ENCODE measurements at places on chromosomes 6 and 20.

- DNase-seq, result no peak
Measured at GRCh38 chr6:3471711-3472110, 14.9 kb upstream of the SLC22A23 start.

DNA sequence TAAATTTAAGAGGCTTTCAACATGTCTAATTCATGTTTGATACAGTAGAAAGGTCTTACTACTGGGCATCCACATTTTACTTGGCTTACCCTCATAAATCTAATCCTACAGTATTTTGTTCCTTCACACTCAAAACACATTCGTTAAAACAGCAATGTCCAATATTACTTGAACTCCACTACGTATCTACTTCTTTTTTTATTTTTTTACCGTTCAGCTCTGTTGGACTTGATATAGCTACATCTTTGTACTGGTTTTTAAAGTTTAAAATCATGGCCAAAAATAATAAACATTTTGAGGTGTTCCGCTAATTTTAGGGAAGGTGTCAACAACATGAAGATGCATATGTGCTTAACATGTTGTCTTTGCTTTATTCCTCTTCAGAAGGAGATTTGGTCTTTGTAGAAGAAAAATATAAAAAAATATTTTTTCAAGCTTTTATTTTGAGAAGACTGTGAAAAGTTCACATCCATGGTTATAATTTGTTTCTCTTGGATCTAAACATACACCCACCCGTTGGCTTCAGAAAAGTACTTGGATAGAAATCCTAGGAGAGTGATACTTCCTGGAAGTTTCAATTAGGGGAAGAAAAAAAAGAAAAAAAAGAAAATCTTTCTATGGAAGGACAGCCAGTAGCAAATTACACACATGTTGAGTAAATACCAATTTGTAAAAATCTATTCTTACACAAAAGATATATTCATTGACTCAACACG is 71.5 kb downstream of the EPB41L2 start:
- DNase-seq, result no peak

GRCh38 chr20:43383026-43383795 is 74.5 kb upstream of the SRSF6 start:
- no peak for DNase-seq

DNA sequence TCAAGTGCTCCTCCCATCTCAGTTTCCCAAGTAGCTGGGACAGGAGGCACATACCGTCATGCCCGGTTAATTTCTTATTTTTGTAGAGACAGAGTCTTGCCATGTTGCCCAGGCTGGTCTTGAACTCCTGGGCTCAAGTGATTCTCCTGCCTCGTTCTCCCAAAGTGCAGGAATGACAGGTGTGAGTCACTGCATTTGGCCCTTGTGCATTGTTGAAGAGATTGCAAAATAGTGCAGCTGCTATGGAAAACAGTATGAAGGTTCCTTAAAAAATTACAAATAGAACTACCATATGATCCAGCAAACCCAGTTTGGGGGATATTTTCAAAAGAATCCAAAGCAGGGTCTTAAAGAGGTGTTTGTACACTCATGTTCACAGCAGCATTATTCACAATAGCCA is 69.1 kb downstream of the GJA10 start:
- DNase-seq, result no peak

DNA sequence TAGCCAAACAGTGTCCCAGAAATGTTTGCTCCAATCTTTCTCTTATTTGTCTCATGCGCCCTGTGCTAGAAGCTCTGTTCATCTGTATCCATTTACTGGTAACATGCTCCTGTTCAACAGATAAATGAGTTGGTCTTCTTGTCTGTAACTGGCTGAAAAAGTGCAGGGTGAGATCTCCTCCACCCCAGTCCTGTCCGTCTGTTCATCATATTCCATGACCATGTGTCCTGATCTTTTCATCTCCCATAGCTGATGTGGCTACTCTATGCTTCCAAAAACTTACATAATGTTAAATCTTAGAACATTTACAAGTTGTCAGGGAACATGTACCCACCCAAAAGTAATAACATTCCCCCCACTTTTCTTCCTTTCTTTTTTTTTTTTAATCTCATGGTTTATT is 31.8 kb upstream of the DSE start:
- no peak for DNase-seq

DNA sequence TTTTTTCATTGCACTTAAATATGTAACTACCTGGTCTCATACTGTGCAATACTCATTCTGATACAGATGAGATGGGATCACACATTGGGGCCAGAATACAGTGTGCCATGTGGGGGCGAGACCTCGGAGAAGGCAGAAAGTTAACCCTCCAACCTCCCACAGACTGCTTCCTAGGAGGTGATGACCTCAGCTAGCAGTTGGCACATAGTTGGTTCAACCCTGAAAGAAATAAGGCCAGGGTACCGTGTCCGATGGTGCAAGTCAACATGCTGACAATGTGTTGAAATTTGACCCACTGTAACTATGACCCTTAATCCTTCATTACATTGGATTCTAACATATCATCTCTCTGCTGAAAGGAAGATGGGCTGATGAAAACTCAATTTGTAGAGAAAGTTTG is 61.9 kb downstream of the GJA10 start:
- no peak for DNase-seq

GRCh38 chr6:106098383-106099234 is 12.5 kb downstream of the PRDM1 start:
- DNase-seq, result no peak
